ENCODE measurements at places on chromosomes 13 and 19.

GRCh38 chr19:50199259-50199555 lies 4.2 kb upstream of the MYH14 start:
- DNase-seq, result peak; percentile 82

DNA sequence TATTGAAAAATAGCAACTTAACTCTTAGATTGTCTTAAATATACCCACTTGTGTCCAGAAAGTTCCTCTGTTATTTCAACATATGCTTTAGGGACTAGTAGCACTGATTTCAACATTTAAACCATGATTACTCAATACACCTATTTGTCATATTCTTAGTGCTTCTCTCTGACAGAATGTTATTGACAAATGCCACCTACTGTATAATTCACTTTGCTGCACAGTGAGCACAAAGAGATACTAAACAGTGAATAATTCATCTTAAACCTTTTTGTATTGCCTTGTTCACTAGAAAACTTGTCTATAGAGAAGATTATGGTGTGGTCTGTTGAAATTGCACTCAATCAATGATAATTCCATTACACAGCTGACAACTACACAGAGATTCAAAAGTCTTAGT lies 692.6 kb downstream of the PCDH17 start:
- DNase-seq, result no peak

DNA sequence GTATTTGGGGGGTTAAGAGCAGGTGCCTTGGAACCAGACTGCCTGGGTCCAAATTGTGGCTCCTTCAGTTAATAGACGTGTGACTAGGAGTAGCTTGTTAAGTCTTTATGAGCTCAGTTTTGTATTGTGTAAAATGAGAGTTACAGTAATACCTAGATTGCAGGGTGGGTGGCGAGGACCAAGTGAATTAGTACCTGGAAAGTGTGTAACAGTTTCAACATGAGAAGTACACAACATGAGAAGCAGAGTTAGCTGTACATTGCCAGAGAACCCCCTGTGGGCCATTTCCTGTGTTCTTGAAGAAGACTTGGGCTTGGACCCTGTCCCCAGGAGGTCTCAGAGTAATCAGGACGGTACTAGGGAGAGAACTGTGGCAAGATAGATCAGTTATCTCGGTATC lies 36.8 kb downstream of the PPP2R1A start:
- DNase-seq, result no peak

GRCh38 chr13:106302843-106303242 lies 232.6 kb downstream of the EFNB2 start:
- DNase-seq, result no peak

- no peak for DNase-seq
Observed at GRCh38 chr19:29787281-29787680, 24.5 kb upstream of the CCNE1 start.

GRCh38 chr13:43732726-43733125 lies 54.0 kb downstream of the ENOX1 start:
- DNase-seq, result no peak

GRCh38 chr13:24106429-24106828 lies 54.1 kb upstream of the SPATA13 start:
- DNase-seq, result no peak

- DNase-seq, result no peak
Observed at GRCh38 chr19:46466536-46467196, 4.7 kb downstream of the PNMA8A start.

GRCh38 chr13:94494026-94494425 lies 14.5 kb upstream of the DCT start:
- DNase-seq, result no peak

DNA sequence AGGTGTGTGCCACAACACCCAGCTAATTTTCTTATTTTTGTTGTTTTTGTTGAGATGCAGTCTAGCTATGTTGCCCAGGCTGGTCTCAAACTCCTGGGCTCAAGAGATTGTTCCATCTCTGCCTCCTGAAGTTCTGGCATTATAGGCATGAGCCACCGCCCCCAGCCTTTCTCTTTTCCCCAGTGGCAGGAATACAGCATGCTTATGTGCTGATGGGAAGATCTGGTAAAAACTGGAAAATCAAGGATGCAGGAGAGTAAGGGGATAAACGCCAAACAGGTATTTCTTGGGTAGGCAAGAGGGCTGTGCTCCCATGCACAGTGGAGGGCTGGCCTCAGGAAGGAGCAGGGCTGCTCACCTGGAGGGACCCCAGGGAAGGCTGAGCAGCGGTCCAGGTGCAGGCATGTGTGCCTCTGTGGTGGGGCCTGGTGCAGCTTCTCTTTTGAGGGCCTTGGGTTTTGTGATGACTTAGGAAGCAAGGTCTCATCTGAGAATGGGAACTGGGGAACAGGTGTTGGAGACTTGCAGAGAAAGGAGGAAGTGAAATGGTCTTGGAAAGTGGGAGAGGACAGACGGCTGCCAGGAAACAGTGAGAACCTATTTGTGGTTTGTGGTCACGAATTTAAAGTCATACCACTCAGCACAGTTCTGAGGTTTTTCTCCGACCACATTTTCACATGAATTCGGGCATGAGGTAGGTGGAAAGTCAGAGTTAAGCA lies 106.5 kb downstream of the TEX26 start:
- no peak for DNase-seq

DNA sequence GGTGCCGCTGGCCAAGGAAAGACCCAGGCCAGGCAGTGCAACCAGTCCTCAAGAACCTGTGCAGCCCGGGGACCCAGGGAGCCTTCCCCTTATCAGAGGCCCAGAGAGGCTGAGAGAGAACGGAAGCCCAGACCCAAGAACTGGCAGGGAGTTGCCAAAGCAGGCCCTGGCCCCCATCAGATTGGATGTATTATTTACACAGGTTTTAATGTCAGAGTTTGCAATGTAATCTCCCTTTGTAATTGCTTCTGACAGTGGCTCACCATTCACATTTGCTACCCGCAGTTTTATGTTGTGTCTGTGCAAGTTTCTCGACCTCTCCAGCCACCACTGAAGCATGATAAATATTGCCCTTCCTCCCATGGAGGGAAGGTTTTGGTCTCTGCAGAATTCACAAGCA lies 660.9 kb downstream of the LIG4 start:
- DNase-seq, result peak; percentile 10

DNA sequence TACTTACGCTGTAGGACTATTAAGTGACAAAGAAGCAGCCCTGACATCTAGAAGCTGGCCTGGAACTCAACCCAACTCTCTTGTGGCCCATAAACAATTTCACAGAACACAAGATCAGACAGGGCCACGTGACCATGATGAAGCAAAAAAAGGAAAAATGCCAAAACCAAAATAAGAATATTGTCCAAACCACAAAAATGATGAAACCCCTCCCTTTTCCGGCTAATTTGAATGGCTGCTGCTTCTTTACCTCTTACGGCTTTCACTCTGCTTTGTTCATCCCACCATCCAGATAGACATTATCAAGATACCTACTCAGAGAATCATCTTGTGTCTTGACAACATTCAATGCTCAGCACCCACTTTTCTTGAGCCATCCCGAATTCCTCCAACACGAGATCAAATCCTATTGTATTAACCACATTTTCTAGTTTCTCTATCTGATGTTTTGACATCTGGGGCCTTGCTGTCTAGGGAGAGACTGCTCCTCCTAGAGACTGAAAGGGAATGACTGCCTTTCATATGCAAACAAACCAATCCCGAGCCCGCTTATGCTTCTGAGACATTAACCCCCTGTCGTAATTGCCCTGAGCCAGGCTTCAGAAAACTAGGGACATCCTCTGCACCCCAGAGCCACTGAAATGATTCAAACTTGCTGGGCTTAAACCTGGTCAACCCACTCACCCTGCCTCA lies 186.3 kb downstream of the TDRD3 start:
- no peak for DNase-seq

DNA sequence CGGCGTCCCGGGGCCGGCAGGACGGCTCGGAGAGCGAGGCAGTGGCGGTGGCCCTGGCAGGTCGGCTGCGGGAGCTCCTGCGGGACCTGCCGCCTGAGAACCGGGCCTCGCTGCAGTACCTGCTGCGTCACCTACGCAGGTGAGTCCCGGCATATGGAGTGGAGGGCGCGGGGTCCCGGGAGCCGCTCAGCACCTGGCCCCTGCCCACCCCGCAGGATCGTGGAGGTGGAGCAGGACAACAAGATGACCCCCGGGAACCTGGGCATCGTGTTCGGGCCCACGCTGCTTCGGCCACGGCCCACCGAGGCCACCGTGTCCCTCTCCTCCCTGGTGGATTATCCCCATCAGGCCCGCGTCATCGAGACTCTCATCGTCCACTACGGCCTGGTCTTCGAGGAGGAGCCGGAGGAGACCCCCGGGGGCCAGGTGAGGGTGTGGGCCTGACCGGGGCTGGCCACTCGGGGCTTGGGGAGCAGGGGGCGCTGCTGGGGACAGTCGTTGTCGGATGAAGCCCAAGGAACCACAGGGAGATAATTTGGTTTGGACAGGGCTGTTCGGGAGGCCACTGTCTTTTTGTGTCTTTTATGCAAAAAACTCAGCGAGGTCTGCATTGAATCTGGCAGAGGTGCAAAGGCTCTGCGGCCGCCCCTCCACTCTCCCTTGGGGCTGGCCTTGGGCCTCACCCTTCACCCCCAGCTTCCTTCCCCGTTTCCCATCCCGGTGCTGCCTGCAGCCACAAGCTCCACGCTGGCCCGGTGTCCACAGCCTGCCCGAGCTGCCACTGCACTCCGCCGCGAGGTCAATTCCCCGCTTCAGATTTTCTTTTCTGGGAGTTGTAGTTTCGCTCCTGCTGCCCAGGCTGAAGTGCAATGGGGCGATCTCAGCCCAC lies 12.0 kb downstream of the POLR2E start:
- DNase-seq, result no peak

DNA sequence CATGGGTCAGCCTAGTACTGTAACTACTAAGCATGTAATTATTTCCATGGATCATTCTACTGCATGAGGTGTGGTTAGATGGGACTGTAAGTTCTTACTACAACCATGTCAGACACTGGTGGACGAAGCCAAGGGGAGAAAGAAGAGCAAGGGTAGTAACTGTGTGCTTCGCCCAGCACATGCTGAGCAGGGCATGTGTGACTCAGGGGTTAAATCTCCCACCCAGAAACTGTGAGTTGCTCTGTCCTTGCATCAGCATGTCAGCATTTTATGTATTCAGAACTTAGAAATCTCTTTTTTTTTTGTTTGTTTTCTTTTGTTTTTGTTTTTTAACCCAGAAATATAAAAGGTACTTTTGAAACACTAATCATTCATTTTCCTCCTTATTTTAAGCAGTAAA lies 436.6 kb upstream of the KLF12 start:
- DNase-seq, result no peak

DNA sequence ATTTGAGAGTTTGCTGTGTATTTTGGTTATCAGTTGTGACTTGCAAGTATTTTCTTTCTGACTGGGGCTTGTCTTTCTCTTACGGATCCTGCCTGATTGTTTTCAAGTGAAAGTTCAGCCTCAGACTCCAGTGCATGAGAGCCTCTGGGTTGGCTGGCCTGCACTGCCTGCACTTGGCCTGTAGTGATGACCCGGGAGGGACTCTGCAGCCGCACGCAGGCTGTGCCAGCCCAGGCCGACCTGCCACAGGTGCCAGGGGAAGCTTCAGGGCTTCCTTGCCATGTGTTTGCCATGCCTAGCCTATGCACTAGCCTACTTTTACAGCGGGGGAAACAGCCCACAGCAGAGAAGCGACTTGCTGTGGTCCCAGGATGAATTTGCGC lies 77.0 kb downstream of the KDM4B start:
- DNase-seq, result no peak

- DNase-seq, result no peak
Observed at GRCh38 chr19:2033825-2034159, 17.3 kb downstream of the MKNK2 start.

GRCh38 chr19:57269515-57270250 lies 10.6 kb upstream of the ZNF460 start:
- DNase-seq, result no peak
